Tongue (tissue), 3 donors: ENCODE measurements at places on chromosomes 7 and 10. TPM values are rescaled to one million over a fixed set of nuclear protein-coding genes. Genes with fewer than 3 reads are reported as not detected.
A peak's percentile ranks its signal among the peaks of the same experiment; 100 is the strongest.

WDFY4 gene
- 5.7 TPM for total RNA-seq

CREB5 gene
- 30.5 TPM for total RNA-seq

CDHR1 gene
- 1.3 TPM for total RNA-seq

SPAM1 gene
- total RNA-seq = not detected

FXYD4 gene
- total RNA-seq = not detected

NUTM2D gene
- total RNA-seq = 3.5 TPM

ZNF316 gene
- total RNA-seq = 30.1 TPM

ZNF518A gene
- 51.2 TPM for total RNA-seq

SLC18A3 gene
- total RNA-seq = 0.31 TPM

GPC2 gene
- 5.7 TPM for total RNA-seq

TMEM120A gene
- total RNA-seq = 20.0 TPM

POM121 gene
- 10.3 TPM for total RNA-seq

DNA sequence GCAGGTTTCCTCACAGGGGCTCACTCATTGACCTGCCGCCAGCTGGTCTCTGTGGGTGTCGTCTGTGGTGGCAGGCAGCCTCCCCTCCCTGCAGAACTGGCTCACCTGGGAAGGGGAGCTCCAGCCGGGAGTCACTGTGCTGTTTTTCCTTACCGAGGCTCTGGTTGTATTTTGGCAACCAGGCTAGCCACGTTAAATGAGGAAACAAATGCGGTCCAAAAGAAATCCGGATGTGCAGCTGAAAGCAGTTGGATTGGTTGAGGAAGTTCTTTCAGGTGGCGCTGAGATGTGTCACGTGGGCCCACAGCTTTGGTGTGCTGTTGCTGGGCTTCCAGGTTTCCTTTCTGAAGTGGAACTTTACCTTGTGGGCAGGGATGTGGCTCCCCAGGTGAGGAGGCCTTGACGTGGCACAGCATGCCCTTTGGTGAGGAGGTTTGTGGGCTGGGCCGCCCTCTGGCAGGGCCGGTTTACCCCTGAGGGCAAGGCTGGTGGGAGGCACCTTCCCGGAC is 14.2 kb downstream of the MTURN start:
- DNase-seq = no peak

DNA sequence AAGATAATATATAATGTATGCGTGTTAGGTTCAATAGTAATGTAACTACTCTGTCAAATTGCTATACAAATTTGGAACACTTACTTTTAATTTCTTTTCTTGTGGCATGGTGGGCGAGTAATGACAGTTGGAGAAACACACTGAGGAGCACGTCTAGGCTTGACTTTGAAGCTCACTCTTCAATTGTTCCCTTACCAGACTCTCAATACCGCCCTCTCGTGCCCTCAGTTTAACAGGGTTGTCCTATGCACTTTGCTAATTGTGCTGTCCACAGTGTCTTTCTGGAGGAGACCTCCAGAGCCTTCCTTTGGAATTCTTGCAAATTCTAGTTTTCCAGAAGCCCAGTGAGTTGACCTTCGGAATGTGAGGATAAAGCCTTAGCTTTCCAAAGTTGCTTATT is 107.2 kb upstream of the RELN start:
- no peak for DNase-seq

GRCh38 chr10:63236113-63236935 is 103.2 kb downstream of the NRBF2 start:
- DNase-seq = peak; percentile 26

DNA sequence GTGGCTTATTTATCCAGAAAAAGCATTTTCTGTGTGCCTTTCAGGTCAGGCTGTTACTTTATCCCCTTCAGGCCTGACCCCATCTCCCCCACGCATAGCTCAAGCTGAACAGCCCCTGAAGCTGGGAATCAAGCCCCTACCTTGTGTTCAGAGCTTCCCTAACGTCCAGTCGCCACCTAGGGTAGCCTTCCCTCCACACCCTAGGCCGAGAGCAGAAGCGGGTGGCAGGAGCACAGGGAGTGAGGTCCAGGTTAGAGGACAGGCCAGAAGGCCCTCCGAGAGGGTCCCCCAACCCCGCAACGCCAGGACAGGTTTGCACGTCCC is 479 bp upstream of the SEMA4G start:
- DNase-seq = no peak

DNA sequence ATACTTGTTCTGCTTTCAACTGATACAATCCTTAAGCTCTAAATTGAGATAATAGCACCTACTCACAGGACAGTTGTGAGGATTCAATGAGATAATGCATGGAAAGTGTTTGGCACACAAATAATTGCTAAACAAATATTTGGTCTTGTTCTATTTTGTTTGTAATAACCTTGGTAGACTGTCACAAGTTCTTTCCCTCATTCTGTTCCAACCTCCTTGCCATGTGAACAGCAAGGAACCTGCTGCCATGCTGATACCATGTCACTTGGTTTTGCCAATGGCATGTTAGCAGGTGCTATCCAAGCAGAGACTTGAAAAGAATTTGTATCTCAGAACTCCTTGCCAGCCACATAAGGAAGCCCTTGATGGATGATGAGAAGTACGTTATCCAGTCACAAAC is 24.8 kb upstream of the TECTB start:
- no peak for DNase-seq

DNA sequence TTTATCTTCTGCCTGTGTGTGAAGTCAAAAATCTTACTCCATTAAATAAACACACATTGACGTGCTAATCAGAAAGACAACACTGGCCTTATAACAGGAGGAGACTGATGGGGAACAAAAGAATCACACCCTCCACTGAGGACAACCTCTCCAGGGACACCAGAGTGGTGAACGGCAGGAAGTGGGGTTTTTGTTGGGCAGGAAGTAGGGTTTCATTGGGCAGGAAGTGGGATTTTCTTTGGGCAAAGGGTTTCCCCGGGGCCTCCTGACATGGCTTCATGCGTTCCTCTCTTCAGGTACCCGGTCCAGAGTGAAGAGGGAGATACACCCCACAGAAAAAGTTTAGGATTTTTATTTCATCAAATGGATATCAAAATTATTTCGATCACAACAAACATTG is 30.6 kb downstream of the ADARB2 start:
- no peak for DNase-seq

GRCh38 chr10:17349717-17350116 is 104.7 kb downstream of the ST8SIA6 start:
- DNase-seq = no peak

- no peak for DNase-seq
Observed at GRCh38 chr7:70711452-70711851, 420.5 kb upstream of the GALNT17 start.

DNA sequence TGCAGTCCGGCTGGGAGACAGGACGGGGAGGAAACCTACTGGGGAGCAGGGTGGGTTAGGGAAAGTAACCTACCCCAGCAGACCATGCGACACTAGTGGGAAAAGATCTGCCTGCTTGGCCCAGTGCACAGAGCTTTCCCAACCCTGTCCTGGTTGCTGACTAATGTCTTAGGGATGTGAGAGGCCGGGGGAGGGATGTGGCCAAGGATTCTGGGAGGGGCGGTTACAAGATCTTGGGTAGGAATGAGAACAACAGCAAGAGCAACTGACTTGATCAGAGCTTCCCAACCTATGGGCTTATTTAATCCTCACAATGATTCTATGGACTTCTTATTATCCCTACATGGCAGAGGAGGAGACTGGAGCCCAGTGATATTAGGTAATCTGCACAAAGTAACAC is 24.0 kb upstream of the EIF5AL1 start:
- DNase-seq = no peak

DNA sequence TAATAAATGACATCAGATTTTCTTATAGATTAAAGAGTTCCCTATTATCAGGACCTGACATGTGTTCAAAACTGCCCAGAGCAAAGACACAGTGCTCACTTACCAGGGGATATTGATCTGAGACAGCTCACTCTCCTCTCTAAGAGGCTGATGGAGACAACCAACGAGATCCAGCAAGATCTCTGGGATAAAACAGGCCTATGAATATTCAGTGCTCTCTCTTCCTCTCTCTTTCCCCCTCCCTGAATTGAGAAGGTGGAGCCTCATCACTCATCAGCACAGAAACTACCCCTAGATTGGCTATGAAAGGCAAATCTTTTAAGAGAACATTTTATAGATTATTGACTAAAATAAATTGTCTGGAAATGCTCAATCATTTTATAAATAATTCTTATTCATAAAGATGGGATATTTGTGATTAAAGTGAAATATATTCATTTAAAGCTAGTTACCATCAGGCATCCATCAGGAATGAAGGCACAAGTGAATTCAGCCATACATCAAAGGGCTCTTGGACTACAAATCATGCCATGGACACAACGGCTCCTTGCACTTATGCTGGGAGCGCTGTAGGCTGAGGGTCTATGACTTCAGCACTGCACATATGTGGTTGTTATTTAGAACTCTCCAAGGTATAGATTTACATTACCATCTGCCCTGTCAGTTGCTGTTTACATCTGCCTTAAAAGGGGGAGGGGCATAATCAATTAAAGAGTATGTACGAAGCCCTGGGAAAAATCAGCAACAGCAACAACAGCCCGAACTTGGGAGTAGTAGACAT is 3.4 kb upstream of the PPP1R17 start:
- DNase-seq = no peak

GRCh38 chr7:79221211-79221610 is 232.3 kb downstream of the MAGI2 start:
- no peak for DNase-seq

GRCh38 chr7:139043823-139044812 is 8.3 kb upstream of the ZC3HAV1L start:
- no peak for DNase-seq

DNA sequence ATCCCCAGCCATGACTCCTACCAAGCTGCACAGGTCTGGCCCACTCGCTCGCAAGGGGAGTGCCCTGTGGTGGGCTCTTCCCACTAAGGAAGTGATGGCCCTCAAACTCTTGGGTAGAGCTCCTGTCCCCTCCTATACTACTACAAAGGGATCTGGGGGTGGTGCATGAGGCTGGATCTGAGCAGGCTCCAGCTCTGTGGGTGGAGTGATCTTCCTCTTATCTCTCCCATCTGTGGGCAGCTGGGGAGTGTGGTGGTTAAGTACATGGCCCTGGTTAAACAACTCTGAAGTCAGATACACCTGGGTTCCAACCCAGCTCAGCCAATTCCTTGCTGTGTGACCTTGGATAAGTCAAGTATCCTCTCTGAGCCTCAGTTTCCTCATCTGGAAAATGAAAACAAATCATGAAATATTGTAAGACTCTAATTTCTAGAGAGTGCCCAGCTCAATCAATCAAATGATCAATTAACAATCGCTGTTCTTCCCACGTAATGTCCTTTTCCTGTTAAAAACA is 17.4 kb downstream of the DDIT4 start:
- no peak for DNase-seq

GRCh38 chr10:1127629-1128028 is 71.4 kb downstream of the WDR37 start:
- no peak for DNase-seq

- DNase-seq = no peak
Observed at GRCh38 chr7:2953099-2953498, 90.6 kb downstream of the CARD11 start.

- peak; percentile 72 for DNase-seq
Observed at GRCh38 chr7:32062150-32062549, 8.1 kb downstream of the PDE1C start.

- DNase-seq = no peak
Observed at GRCh38 chr7:44366986-44367385, 41.6 kb upstream of the CAMK2B start.

DNA sequence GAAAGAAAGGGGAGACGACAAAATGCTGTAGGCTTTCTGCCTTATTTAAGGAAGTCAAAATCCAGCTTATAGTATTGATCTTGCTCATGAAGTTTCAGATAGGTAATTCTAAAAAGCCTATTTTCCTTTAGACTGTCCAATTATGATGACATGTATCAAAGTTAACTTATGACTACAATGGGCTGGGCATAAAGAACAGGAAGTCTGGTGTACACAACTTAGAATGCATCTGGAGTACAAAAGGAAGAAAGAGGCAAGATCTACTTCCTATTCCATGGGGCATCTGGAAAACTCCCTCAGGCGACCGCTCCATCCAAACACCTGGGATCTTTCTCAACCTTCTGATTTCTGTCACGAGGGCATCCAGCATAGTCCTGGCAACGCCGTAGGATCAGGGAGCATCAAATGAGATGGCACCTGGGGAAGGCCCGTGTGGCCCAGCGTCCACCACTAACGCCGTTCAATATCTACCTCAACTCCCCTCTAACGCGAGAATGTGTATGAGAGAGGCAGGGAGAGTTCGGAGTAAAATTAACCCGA is 512 bp downstream of the FAM24B start:
- peak; percentile 3 for DNase-seq

DNA sequence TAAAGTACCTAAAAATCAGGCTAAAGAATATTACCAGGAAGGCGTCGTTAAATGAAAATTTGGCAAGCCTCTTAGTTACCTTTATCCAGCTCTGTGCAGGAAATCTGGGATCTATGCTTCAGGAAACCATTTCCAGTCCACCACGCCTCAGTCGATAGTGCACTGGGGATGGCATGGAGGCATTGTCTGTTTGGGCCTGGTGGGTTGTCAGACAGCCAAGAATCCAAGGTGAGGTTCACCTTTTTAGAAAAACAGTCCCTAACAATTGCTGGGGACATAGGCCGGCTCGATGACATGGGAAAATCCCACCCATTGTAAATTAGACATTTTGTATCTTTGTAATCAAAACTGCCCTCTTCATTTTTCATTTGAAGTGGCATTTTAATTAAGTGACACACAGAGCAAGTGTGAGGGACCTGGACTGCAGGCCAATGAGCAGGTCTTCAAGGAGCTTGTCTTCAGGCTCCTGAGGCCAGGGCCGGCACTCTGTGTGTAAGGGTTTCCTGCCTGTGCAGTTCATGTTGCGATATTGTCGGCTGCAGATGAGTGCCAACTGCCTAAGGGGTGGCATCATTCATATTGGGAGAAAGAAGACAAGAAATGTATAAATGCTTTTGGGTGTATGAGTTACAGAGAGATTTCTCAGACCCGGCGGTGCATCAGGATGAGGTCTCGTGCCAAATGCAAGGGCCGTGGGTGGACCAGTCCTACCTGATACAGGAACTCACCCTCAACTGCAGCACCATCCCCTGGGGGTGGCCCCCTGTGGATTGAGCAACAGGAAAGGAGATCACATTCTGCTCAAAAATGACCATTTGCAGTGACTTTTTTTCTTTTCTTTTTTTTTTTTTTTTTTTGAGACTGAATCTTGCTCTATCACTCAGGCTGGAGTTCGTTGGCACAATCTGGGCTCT is 80.8 kb downstream of the PTPRE start:
- DNase-seq = no peak

DNA sequence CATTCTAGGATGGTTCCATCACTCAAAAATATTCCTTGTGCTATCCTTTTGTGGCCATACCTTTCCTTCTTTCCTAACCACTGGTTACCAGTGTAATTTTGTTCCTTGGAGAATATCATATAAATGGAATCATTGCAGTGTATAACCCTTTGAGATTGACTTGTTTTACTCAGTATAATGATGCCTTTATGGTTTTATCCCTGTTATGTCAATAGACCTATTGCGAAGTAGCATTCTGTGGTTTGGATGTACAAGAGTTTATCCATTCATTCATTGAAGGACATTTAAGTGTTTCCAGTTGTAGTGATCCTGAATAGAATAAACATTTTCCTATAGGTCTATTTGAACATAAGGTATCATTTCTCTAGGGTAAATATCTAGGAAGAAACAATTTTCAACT is 54.2 kb downstream of the RBM33 start:
- DNase-seq = no peak
